ENCODE measurements at places on chromosomes 3 and 15.
A peak's percentile ranks its signal among the peaks of the same experiment; 100 is the strongest.

DNA sequence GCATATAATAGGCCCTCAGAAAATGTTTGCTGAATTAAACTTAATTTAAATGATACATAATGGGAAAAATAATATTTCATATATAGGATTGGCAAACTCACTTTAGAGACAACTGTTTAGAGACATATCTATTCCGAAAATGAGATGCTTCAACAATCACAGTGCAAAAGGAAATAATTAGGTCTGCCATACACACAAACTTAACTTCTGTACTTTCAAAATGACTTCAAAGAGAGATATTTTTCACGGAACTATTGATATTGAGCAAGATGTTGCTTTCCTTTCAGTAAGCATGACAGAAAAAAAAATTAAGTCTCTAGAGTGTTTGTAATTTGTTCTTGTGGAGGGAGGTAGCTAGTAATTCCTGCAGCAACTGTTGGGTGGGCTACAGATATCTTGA lies 769.5 kb downstream of the TUSC7 start:
- DNase-seq: no peak

GRCh38 chr3:49530231-49530630 lies 24.0 kb upstream of the BSN start:
- no peak for DNase-seq

DNA sequence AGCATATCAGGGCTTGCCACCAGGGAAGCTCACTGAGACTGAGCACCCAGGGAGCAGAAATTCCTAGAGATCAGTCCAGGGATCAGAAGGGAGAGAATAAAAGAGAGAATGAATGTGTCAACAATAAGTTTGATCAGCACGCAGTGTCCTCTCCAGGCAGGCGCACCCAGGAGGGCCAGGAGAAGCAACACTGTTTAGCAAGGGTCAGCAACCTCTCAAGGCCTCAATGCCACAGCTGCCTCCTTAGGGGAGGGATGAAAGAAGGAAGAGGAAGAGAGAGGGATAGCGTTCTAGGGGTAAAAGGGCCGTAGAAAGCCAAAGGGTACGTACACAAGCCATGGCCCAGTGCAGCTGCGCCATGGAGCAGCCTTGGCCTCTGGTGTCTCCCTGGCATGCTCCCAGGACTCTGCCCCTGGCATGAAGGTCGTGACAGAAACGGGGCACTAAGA lies 399.8 kb downstream of the SHQ1 start:
- DNase-seq: no peak

DNA sequence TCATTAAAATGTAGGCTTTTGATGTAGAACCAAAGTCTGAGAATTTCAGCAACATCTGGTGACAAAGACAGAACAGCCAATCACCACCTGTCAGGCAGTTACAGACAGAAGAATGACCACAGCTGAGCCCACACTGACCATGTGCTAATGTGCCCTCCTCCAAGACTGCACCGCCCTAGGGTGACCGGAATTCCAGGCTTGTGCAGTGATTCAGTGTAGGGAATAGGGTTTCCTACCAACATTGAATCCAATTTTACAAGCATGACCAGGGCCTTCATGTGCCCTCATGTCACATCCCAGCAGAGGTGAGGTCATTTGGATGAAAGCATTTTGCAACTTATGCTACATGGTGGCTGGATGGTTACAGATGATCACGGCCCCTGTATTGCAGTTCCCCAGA lies 412.5 kb downstream of the SOX2 start:
- no peak for DNase-seq

DNA sequence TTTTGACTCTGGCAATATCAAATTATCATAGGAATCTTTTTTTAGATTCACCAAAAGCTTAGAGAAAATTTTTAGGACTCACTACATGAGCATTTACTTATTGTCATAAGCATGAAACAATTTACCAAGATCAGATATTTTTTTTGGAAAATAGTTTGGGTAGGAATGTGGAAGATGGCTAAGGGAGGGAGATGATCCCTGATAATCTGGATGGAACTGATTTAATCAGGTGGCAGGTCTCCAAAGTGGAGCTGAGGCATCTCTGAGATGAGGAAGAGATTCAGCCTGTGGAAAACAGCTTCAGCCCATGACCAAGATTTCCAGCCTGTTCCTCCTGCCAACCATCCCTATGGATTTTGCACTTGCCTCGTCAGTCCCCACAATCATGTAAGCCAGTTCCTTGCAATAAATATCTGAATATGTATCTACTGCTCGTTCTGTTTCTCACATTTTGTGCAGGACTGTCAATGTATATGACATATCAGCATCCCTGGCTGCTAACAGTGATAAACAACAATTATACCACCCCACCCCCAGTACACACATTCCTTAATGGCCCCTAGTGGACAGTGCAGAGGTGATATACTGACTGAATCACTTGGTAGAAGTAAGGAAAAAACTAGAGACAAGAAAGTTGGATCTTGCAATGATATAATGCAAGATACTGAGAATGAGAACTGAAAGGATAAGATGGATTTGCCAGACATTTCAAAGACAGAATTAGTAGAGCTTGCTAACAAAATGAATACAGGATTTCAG lies 183.8 kb downstream of the NEK10 start:
- no peak for DNase-seq

GRCh38 chr3:159593927-159594605 lies 394.6 kb upstream of the IL12A start:
- no peak for DNase-seq

GRCh38 chr3:128706086-128706615 lies 19.8 kb upstream of the RAB7A start:
- DNase-seq: no peak

DNA sequence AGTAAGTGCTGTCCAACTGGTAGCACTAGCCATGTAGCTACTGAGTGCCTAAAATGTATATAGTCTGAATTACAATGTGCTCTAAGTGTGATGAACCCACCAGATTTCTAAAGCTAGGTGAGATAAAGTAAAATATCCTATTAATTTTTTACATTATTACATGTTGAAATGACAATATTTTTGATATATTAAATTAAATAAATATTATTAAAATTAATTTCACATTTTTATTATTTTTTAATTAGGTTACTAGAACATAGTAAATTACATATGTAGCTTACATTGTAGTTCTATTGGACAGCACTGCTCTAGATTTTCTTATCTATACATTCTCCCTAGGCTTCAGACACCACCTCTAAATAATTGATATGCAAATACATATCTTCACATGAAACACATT lies 9.2 kb upstream of the OR5K1 start:
- no peak for DNase-seq

- no peak for DNase-seq
Observed at GRCh38 chr15:42036112-42036905, 15.5 kb upstream of the PLA2G4E start.

GRCh38 chr3:112894258-112894657 lies 47.6 kb upstream of the CD200R1L start:
- DNase-seq: no peak

GRCh38 chr3:167406876-167407492 lies 26.9 kb upstream of the ZBBX start:
- DNase-seq: peak; percentile 27

- DNase-seq: no peak
Observed at GRCh38 chr15:63234451-63234870, 42.9 kb upstream of the APH1B start.

DNA sequence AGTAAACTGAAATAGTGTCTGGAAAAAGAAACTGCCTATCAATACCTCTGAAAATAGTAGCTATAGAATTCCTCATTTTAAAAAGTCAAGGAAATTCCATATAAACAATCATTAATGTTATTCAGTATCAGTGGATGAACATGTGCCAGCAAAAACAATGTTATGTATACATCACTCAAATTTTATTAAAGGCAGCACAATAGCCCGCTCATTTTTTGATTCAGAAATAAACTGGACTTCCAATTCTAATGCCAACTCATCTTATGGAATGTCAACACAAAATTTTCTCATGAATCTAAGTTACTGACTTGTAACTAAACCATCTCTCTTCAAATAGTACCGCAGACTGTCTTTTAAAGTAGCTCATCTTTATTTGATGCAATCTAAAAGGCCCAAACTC lies 19.0 kb downstream of the THBS1 start:
- no peak for DNase-seq

- no peak for DNase-seq
Observed at GRCh38 chr15:96553006-96553405, 222.5 kb downstream of the NR2F2 start.

DNA sequence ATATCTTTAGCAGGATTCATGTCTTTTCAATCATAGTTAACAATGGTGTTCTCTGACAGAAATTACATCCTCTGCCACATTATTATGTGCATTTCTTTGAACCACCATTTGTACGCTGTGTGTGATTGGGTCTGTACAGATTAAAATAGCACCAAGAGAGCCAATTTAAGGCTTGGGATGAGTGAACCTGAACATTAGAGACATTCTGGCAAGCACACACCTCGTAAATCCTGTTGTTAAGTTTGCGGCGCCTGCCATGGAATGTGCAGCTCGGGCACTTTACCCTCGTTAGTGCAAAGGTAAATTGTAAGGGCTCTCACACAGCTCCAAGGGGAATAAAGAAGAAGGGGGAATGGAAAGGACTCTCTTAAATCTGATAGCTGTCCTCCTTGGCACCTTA lies 482.4 kb upstream of the DPPA4 start:
- no peak for DNase-seq

GRCh38 chr3:64151342-64151871 lies 73.9 kb downstream of the PRICKLE2 start:
- no peak for DNase-seq

DNA sequence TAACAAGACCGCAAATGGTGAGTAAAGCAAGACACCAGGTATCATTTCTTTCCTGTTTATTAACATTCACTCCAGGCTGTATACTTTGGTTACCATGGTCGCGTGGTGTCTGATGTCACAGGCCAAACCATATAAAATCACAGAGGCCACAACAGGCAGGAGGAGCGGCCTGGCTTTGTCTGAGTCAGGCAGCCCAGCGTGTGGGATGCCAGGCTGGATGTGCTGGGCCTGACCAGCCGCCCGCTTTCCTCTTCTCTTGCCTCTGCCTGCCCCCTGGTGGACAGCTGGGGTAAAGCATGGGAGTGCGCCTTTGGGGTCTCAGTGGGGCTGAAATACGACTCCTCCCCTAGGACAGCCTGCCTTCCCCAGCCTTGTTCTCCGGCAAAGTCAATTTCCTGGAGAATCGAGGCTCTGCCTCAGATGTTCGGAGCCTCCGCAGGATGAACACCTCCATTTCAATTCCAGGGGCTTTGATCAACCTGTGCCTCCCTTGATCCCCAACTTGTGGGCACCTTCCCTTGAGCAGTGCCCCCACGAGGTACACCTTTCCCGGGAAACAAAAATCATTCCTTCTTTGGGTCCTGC lies 78.2 kb downstream of the CCNL1 start:
- DNase-seq: peak; percentile 86

GRCh38 chr3:129593595-129594339 lies 12.7 kb downstream of the PLXND1 start:
- DNase-seq: peak; percentile 76

DNA sequence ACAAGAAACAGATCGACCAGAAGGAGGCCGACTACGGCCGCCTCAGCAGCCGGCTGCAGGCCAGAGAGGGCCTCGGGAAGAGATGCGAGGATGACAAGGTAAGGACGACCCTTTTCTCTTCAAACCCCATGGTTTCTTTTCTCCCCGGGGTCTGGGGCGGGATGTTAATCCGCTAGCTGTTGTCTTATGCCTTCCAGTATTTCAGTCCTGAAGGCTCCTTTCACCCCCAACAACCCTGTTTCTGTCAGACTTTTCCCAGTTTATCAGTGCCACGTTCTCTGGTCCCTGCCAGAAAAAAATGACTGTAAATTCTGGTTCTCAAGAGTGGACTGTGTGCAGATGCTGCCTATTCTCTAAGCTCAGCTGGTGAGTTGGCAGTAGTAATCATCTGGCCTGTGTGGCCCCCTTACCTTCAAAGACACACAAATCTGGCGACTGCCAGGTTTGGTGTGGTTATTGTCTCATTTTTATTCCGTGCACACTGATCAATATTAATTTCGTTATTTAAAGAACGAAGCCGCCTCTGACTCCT lies 806 bp downstream of the GOLM2 start:
- no peak for DNase-seq

- DNase-seq: no peak
Observed at GRCh38 chr15:56320861-56321260, 44.4 kb upstream of the TEX9 start.

GRCh38 chr3:64187065-64187959 lies 38.0 kb downstream of the PRICKLE2 start:
- no peak for DNase-seq

DNA sequence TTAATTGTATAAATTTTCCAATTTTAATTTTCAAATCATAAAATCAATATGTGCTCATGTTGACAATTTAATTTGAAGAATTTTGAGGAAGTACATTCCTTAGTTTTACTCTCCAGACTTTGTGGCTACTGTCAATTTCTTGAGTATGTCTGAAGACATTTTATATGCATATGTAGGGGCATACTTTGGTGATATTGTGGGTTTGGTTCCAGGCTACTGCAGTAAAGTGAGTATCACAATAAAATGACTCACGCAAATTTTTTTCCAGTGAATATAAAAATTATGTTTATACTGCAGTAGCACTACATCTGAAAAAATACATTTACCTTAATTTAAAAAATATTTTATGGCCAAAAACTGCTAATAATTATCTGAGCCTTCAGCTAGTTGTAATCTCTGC lies 123.2 kb upstream of the PLCL2 start:
- DNase-seq: no peak

GRCh38 chr15:79132770-79133169 lies 42.2 kb upstream of the RASGRF1 start:
- DNase-seq: no peak

GRCh38 chr3:153232851-153233271 lies 70.8 kb downstream of the RAP2B start:
- no peak for DNase-seq

- DNase-seq: peak; percentile 81
Observed at GRCh38 chr3:72665701-72666446, 182.4 kb downstream of the SHQ1 start.

GRCh38 chr3:160400702-160401150 lies 1.3 kb downstream of the SMC4 start:
- peak; percentile 17 for DNase-seq

- no peak for DNase-seq
Observed at GRCh38 chr3:55407426-55407820, 79.7 kb downstream of the WNT5A start.

DNA sequence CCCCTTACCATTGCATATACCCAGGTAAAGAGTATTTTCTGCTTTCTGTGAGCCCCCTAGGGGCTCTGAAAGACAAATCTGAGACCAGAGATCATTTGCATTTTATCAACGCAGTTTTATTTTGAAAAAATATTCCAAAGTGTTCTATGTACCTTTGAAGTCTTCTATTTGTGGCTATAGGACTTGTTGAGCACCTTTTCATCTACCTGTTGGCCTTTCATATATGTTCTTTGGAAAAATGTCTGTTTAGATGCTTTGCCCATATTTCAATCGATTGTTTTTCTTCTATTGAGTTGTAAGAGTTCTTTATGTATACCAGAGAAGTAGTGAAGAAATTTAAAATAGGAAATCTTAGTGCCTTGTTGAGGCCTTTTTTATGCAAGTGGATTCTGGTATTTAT lies 94.0 kb downstream of the LRRC28 start:
- DNase-seq: no peak

- DNase-seq: no peak
Observed at GRCh38 chr15:89671687-89672086, 7.5 kb downstream of the PLIN1 start.

- DNase-seq: no peak
Observed at GRCh38 chr3:111882799-111883198, 23.7 kb downstream of the PHLDB2 start.
